ENCODE measurements at places on chromosomes 13 and 19.

DNA sequence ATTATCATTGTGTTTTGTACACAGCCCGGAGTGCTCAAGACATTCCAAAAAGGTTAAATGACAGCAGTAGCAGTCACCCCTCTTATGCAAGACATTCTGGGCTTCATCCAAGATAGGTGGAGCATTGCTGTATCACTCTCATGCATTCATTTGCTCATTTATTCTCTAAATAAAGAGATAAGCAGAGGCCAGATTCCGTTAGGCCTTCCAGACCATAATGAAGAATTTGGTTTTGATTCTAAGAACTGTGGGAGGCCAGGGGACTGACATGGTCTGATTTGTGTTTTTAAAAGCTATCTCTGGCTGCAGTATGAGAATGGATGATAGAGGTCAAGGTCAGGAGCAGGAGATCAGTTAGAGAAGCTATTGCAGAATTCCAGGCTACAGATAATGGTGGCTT, 145.8 kb downstream of the KCNRG start:
- no peak for DNase-seq

- no peak for DNase-seq
These were observed 5.6 kb downstream of the ANGPTL8 start for GRCh38 chr19:11244846-11245589.

DNA sequence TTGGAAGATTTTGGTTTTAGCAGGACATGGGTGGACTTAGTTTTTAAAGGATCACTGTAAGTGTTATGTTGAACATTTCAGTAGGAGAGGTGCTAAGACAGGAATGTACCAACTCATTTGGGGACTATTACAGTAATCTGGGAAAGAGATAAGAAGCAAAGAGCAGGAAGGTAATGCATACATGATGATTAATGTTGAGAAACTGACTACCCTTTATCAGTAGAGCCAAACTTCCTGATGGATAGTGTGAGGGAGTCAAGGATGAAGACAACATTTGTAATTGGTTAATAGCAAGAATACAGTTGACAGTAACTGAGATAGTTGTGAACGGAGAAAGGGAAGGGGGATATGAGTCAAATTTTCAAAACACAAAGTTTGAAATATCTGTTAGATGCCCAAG, 421.9 kb upstream of the PRR20A start:
- no peak for DNase-seq

DNA sequence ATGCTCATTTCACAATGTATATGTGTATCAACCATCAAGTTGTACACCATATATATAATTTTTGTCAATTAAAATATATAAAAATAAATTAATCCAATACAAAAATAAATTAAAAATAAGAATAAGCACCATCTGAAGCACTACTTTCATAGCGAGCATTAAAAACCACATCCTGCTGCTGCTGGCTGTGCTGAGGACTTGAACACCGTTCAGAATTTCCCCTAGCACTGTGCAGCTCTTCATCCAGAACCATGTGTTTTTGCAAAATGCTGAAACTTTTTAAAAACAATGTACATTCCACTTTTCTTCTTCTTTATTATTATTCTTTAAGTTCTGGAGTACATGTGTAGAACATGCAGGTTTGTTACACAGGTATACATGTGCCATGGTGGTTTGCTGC, 40.0 kb upstream of the FOXO1 start:
- DNase-seq: no peak

DNA sequence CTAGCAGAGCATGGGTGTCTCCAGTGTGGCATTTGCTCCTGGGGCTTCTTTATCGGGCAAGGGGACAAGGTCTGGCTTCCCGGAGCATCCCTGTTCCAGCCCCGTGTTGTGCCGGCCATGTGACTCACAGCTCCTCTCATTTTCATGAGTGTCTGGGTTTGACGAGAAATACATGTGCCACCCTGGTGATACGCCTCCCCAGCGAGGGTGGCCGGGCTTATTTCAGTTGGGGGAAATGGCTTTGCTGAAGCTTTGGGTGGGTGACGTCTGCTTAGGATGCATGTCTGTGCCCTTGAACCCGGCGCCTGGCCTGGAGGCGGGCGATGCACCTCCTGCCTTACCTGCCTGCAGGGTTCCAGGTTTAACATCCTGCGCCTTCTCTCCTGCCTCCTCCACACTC, 61.9 kb upstream of the LDLR start:
- no peak for DNase-seq

GRCh38 chr13:52851137-52851962, 2.9 kb upstream of the PCDH8 start:
- DNase-seq: peak; percentile 52

- DNase-seq: no peak
These were observed 23.4 kb upstream of the RFC3 start for GRCh38 chr13:33794576-33794975.

GRCh38 chr19:42198676-42199439, 18.6 kb downstream of the DEDD2 start:
- no peak for DNase-seq

GRCh38 chr13:76724421-76724820, 161.8 kb downstream of the KCTD12 start:
- no peak for DNase-seq

DNA sequence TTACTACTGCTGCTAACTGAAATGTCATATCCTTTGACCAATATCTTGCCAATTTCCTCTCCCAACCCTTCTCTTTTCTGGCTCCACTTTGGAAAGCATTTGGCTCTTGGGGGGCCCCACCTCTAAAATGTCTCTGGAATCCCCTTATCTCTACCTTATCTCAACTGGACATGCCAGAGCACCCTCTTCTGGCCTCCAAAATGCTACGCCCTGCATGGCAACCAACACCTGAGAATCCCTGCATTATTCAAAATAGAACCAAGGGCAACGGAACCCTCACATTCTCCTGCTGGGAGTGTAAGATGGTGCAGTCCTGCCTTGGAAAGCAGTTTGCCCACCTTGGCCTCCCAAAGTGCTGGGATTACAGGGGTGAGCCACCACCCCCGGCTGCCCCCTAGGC, 35.3 kb downstream of the CERS4 start:
- DNase-seq: no peak

GRCh38 chr19:18586306-18586705, 2.3 kb upstream of the REX1BD start:
- no peak for DNase-seq

- DNase-seq: no peak
These were observed 69.0 kb downstream of the LRCH1 start for GRCh38 chr13:46621792-46622629.

GRCh38 chr19:51467864-51468544, 9.8 kb upstream of the SIGLEC8 start:
- DNase-seq: no peak

DNA sequence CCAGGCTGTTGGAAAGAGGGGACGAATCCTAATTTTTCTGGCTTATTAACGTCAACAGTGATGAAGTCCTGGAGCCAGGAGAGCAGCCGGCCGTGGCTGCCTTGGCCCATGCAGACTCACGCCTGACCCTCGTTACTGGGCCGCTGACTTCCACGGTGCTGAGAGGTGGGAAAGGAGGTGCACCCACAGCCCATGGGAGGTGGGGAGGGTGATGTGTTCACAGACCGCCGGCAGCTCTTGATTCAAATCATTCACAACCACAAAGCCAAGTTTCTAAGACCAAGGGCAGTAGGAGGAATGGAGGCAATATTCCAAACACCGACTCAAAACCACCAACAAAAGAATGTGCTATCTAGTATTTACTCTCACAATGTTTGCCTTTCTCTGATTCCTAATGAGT, 24.3 kb downstream of the COL4A2 start:
- DNase-seq: no peak

- no peak for DNase-seq
These were observed 26.2 kb downstream of the TMEM161A start for GRCh38 chr19:19111967-19112580.

GRCh38 chr13:34224877-34225276, 406.9 kb downstream of the RFC3 start:
- no peak for DNase-seq

GRCh38 chr13:40329781-40330485, 336.5 kb downstream of the FOXO1 start:
- DNase-seq: no peak

- DNase-seq: no peak
These were observed 2898.1 kb downstream of the PCDH9 start for GRCh38 chr13:64332048-64332447.

- no peak for DNase-seq
These were observed 472.2 kb downstream of the MYO16 start for GRCh38 chr13:109101550-109102144.

DNA sequence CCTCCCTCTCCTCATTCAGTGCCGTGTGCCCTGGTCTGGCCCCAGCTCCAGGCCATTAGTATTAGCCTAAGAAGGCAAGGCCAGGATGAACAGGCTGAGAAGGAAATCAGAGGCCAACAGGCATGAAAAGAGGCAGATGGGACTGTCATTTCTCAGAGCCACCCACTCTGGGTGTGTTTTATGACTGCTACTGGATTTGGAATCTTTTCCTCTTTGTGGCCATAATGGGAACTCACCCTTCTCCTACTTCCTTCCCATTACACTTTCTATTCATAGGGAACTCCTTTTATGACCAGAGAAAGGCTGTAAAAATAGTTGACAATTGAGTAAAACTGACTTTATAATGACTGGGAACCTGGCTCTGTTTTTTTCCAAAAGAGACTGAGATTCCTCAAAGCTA, 17.7 kb downstream of the CEACAM8 start:
- no peak for DNase-seq

All from NCI-H2171 (cell line).